ENCODE measurements at places on chromosomes 11 and 22. TPM values are rescaled to one million over a fixed set of nuclear protein-coding genes. Genes with fewer than 3 reads are reported as not detected.

MFRP gene
- not detected for total RNA-seq

DNA sequence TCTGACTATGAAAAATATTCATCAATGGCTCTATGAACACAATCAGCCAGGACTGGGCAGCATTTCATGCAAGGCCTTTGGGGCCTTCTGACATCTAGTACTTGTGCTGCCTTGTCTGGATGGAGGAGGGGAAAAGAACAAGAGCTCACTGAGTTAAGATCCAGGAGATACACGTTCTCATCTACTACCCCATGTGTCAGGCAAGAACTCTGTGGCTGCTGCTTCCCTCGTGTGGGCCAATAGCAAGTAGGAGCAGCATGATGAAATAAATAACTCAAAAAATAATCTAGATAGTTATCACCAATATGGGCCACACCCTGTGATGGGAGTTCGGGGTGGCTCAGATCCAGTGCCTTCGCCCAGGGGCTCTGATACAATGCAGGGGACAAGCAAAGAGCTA, 7.3 kb downstream of the KCNE3 start:
- no peak for DNase-seq

- no peak for DNase-seq
These were observed 69.0 kb downstream of the GGTLC2 start for GRCh38 chr22:22713416-22713815.

CARNS1 gene
- 0.13 TPM for total RNA-seq

- DNase-seq, result no peak
These were observed 34.4 kb downstream of the MCAM start for GRCh38 chr11:119282495-119282894.

DNA sequence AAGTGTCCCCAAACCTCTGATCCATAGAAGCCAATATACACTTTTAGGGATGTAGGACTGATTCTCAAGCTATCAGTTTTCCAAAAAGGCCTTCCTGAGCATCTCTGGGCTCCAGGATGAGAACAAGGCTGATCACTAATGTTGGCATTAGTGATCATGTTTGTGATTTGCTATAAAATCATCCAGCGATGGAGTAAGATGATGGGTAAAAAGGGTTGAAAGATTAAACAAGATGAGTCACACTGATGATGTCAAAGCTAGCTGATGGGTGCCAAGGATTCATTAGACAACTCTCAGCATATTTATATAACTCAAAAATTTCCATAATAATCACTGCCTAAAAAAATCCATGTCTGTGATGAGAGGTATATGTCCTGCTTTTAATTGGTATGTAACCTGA, 42.8 kb downstream of the ZNF280B start:
- no peak for DNase-seq

Measured in dermis microvascular lymphatic vessel endothelial cell (primary cell).